ENCODE measurements at places on chromosomes 7 and 10.

GRCh38 chr7:85068799-85069198 is 118.1 kb downstream of the SEMA3D start:
- DNase-seq, result no peak

- DNase-seq, result no peak
These were observed 377.6 kb downstream of the MDFIC start for GRCh38 chr7:115299397-115300037.

GRCh38 chr7:148579366-148579765 is 11.2 kb upstream of the C7orf33 start:
- DNase-seq, result no peak

- no peak for DNase-seq
These were observed 2.2 kb downstream of the STRA8 start for GRCh38 chr7:135235841-135236240.
